ENCODE measurements at places on chromosomes 7 and 10. TPM values are rescaled to one million over a fixed set of nuclear protein-coding genes. Genes with fewer than 3 reads are reported as not detected.

Gene LLCFC1
- total RNA-seq = not detected

Gene NMT2
- 33.9 TPM for total RNA-seq

Gene MARVELD1
- 60.7 TPM for total RNA-seq

Gene TACR2
- not detected for total RNA-seq
